ENCODE measurements at places on chromosomes 5 and 9.

GRCh38 chr5:172085738-172086137, 79.3 kb upstream of the FBXW11 start:
- DNase-seq: no peak

GRCh38 chr9:99903393-99903792, 3.1 kb upstream of the STX17 start:
- DNase-seq: no peak

DNA sequence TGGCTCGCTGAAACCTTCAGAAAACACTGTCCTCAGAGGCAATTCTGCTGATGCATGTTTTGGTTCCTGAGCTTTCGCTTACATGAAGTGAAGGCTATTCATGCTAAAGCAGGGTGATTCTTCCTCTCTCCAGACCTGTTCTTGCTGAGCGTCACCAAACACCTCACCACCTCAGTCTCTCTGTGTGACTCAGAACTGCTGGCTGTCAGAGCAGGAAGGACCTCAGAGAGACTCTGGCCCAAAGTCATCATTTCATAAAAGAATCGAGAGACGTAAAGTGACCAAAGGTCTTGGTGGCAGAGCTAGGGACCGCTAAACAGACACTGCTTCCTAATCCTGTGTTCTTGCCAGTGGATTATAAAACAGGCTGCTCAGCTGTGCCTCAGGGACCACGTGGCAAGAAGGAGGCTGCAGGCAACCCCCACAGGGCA, 73.8 kb downstream of the LHFPL2 start:
- no peak for DNase-seq

DNA sequence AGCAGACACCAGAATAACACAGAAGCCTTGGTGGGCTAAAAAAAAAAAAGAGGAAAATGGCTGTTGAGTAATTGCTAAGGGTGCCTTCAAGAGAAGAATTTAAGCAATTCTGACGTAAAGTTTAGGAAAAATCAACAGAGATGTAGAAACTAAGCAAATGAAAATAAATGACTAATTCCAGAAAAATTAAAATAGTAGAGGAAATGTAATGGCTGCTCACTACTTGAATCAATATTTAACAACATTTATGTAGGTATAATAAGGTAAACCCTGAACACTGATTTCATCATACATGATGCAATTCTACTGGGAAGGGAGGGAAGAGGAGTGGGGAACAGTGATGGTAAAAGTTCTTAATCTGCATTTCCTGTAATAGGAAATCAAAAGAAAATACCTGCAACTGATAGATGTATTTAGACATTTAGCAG, 41.4 kb downstream of the PUM3 start:
- no peak for DNase-seq

- DNase-seq: no peak
Measured at GRCh38 chr9:23172206-23172605, 653.8 kb downstream of the ELAVL2 start.

- DNase-seq: no peak
Measured at GRCh38 chr9:20782289-20782688, 98.2 kb downstream of the FOCAD start.
